ENCODE measurements at places on chromosomes 11 and 22. TPM values are rescaled to one million over a fixed set of nuclear protein-coding genes. Genes with fewer than 3 reads are reported as not detected.

GRCh38 chr22:22942511-22943329 is 55.1 kb downstream of the IGLL5 start:
- peaks cover 28% of the 10 kb centered on the region for H3K4me1 ChIP-seq
- DNase-seq = peak; percentile 69
- no peaks in the 10 kb centered on the region for H3K27me3 ChIP-seq
- no peak overlapping the region for H3K4me3 ChIP-seq
- H3K36me3 ChIP-seq = no peaks in the 10 kb centered on the region

GRCh38 chr11:368414-369335 is 624 bp upstream of the B4GALNT4 start:
- no peak overlapping the region for H3K27ac ChIP-seq
- no peak for DNase-seq
- peaks cover 30% of the 10 kb centered on the region for H3K4me1 ChIP-seq
- H3K27me3 ChIP-seq = peaks cover 21% of the 10 kb centered on the region
- no peak overlapping the region for H3K4me3 ChIP-seq

DNA sequence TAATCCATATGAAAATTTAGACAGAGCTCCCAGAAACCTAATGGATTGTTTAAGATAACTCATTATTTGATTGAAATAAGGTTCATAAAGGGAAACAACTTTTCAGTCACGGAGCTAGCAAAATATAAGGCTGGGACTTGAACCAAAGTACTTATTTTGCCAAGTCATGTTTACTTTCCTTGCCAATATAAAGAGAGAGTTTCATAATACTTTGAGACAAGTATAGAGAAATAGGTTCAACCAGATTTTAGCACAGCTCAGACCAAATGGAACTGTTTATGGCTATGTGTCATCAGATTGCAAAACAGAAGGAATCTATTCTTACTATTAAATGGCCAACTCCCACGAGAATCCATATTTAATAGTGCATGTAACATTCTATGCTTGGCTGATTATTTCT is 1517.5 kb upstream of the TENM4 start:
- no peaks in the 10 kb centered on the region for H3K27me3 ChIP-seq
- no peak for DNase-seq
- no peak overlapping the region for H3K27ac ChIP-seq
- H3K4me3 ChIP-seq = no peak overlapping the region
- H3K4me1 ChIP-seq = no peaks in the 10 kb centered on the region

DNA sequence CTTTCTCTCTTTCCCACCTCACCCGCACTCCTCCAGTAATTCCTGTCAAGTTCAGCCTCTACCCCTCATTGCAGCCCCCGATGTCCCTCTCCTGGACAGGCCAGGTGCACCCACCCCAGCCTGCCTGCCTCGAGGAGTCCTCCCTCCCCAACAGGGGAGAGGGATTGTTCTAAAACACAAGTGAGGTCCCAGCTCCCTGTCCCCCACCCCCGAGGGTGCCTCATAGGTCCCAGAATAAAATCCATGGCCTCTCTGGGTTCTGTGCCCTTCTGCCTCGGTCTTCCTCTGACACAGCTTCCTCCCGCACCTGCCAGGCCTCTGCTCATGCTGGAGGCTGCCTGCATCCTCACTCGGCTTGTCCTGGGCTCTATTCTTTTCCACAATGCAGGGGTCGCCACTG is 720.1 kb downstream of the BRD1 start:
- H3K27ac ChIP-seq = no peak overlapping the region
- no peak for DNase-seq
- no peaks in the 10 kb centered on the region for H3K36me3 ChIP-seq
- no peaks in the 10 kb centered on the region for H3K4me1 ChIP-seq

AIFM3 gene
- 2.2 TPM for total RNA-seq

Data from natural killer cell (primary cell).